LHCN-M2 (cell line): ENCODE measurements at places on chromosomes 13 and 19.

DNA sequence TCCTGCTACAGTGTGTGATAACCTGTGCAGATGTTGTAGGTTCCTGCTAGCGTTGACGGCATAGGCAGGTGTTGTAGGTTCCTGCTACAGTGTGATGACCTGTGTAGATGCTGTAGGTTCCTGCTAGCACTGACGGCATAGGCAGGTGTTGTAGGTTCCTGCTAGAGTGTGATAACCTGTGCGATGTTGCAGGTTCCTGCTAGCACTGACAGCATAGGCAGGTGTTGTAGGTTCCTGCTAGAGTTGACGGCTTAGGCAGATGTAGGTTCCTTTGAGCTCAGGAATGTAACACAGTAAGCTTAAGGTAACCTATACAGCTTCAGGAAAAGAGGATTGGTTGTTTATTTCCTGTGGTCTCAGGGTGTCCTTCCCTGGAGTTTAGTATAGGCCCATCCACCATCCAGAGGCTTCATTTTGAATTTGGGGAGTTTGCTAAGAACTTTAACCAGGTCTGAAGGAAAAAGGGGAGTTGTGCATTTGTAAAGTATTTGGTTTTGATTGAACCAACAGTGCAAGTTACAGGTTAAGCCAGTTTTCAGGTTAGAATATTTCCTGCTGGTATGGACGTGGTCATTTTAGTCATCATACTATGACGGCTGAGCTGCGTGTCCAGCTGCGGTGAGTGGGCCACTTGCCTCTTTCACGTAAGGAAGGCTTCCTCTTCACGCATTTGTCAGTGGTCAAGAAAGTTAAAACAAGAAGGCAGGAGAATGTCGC is 53.8 kb downstream of the ATP11A start:
- no peak for DNase-seq

DNA sequence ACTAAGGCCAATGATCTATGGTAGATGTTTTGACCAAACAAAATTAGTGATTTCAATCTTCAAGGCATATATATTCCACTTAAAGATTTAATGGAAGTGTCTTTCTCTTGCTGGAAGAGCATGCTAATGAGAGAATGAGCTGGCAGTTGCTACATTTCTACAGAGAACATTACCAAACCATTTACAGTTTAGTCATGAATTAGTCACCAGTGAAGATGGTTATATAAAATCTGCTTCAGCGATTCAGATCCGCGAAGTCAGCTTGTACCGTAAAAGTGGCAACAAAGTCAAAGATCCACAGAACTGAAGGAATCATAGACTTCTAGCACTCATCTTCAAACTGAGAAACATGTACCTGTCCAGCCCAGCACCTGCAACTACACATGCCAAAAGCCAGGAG is 156.3 kb downstream of the SLITRK5 start:
- DNase-seq: peak; percentile 1

GRCh38 chr13:75079226-75079625 is 402.7 kb downstream of the TBC1D4 start:
- DNase-seq: peak; percentile 39

- DNase-seq: no peak
Observed at GRCh38 chr19:19550972-19551852, 13.1 kb downstream of the CILP2 start.
